DMS53 (cell line): ENCODE measurements at places on chromosomes 6 and 20.

DNA sequence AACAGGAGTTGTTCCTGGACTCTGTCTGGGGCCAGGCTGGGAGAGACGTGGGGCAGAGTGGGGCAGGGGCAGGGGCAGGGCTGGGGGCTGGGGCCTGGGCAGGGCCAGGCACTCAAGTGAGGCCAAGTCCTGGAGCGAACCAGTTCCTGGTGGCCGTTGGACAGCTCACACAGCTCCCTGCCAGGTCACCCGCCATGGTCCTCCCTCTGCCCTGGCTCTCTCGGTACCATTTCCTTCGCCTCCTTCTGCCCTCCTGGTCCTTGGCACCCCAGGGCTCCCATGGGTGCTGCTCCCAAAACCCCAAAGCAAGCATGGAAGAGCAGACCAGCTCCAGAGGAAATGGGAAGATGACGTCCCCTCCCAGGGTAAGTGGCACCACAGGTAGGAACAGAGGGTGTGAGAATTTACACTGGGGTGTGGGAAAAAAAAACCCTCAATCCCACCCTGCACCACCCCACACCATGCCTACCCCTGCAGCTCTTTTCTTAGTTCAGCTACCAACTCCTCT, at the start of gene MCCD1:
Gene MCCD1 (plus strand): TSS at position 142 of the 508 bp plus-strand sequence. CDS start 53 bp downstream, at position 195.
- DNase-seq: no peak

DNA sequence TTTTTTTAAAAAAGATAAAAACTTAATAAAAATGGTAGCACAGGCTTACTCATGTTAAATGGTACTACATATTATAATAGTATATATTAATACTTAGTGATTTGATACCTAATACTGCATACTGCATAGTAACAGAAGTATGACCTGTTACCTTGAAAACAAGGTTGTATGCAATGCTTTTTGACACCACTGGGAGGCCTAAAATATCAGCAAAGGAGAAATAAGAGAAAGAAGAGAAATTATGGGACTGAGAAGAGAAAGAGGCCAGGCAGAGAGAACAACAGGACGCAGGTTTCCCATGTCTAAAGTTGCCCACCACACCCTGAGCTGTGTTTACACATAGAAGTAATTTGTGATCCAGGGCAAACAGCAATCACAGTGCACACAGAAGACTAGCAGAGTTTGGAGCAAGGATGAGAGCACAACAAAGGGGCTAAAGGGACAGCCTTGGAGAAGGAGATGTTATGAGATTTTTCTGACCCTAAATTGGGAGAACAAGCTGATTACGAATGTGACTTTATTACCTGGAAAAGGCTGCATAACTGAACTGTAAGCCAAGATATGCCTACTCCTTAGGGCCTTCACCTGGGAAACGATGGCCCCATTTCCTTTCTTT, 73.2 kb downstream of the ROS1 start:
- DNase-seq: peak; percentile 53

GRCh38 chr6:84026721-84027164, 6.8 kb upstream of the MRAP2 start:
- DNase-seq: peak; percentile 71

GRCh38 chr20:64191002-64191401, 26.8 kb downstream of the MYT1 start:
- no peak for DNase-seq

DNA sequence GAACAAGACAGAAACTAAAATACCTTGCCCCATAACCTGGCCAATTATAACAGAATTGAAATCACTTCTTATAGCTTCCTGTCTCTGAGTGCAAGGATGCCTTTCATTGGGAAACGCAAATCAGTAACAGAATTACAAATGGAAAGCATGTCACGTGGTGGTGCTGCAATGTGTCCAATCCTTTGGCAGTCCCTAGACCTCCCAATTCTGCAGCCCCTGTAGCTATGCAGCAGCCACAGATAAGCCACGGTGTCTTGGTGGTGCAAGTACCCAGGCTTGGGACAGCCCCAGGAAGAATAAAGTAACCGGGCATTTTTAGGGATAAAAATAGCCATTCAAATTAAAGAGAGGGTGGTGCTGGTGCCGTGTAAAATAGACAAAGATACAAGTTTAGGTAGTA, 134.6 kb upstream of the CCN2 start:
- no peak for DNase-seq

GRCh38 chr20:57388953-57389694, 2.1 kb upstream of the RBM38 start:
- DNase-seq: peak; percentile 95
